ENCODE measurements at places on chromosomes 4 and X.

DNA sequence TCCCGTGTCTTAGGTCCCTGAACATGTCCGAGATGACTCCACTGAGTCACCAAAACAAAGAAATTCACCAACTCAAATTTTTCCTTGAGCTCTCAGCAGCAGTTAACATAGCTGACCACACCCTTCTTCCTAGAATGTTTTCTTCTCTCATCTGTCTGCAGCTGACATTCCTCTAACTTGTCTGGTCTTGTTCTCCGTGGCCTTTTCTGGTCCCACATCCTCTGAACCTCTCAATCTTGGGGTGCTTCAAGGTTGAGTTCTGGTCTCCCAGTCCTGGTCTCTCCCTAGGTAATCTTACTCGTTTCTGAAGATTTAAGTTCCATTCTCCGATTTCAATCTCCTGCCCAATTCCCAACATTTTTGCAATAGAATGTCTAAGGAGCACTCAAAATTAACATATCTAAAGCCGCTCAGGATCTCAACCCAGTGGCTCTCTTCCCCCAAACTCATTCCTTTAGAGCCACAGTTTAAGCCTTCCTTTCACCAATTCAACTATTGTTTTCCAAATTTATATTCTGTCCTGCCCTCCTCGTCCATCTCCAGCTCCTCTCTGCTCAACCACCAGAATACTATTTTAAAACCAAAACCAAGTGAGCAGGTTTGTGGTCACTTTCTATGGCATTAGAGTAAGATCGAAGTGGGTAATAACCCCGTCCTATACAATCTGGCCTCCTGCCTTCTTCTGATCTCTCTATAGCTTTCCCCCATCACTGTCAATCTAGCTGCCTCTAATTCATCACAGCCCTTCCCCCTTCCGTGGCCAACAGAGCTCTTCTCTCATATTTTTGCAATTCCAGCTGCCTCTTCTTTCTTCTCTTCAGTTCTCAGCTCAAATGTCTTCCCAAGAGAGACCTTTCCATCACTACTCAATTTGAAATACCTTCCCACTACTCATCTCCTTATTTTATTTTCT is 1.2 kb downstream of the TRIML2 start:
- no peak for DNase-seq

DNA sequence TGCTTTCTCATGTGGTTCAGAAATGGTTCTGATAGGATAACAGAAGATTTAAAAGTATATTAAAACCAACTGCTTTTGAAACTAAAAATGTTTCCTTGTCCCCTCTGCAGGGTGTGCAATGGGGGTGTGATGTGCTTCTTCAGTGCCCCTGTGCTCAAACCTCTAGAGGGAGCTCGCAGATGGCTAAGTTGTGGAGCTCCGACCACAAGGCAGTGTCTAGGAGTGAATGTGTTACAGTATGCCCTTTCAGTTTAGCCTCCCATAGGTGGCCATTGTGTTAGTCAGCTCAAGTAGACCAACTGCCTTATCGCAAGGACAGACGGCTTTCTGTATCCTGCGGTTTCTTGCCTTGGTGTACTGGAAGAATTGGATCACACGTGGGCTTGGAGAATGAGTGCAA is 130.5 kb downstream of the TENT5D start:
- DNase-seq = no peak

GRCh38 chrX:150696331-150696730 is 3.1 kb downstream of the MTMR1 start:
- no peak for DNase-seq

GRCh38 chr4:35358001-35358584 is 886.2 kb downstream of the ARAP2 start:
- no peak for DNase-seq

DNA sequence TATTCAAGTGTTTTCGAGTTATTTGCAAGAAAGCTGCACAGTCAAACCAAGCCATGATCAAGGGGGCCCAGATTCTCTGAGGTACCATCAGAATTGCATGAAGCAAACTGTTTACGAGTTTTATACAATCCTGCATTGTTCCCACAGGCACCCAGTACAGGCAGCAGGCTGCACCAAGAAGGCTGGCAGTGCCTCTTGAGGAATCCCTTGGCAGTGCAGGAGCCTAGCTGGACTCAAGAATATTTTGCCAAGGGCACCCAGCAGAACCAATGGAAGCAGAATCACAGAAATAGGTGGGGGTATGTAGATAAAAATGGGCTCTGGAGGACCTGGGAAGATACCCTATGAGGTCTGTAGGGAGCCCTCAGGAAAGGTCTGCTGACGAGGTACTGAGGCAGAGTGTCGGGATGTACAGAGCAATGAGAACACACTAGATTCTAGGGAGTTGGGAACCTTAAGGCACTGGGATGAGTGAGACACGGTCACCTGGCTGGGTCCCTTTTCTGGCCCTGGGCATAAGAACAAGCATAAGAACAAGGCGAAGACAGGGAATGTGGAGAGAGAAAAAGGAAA is 2.5 kb upstream of the PLP1 start:
- no peak for DNase-seq

DNA sequence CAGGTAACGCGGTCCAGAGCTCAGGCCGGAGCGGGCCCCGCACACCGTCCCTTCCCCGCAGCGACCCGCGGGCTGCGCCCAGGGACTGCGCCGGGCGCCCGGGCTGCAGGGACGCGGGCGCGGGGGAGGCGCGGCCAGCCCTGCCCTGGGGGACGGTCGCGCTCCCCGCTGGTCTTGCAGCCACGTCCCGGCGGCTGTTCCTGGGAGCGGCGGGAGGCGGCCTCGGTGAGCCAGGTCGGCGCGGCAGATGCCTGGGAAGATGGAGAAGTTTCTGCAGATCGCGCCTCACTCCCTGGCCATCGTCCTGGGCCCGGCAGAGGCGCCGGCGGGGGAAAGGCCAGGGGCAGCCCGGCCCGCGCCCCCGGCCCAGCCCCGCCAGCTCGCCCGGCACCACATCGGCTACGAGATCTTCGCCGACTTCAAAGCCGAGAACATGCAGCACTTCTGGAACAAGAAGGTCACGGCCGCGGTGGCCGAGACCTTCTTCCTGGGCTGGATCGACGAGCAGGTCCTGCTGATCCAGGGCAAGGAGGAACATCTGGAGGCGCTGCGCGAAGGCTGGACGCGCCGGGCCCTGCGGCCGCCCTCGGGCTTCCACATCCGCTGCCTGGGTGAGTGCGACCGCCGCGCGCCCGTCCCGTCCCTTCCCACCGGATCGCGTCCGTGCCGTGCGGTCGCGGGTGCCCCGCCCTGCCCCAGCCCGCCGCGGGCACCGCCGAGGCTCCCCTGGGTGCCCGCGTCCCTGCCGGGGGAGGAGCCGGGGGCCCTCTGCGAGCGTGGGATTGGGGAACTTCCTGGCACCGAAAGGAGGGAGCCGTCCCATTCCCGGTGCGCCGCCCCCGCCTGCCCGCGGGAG is 107.4 kb upstream of the STOX2 start:
- DNase-seq = no peak

GRCh38 chr4:6200011-6200921 is at the start of gene JAKMIP1:
TSS of gene JAKMIP1 (minus strand) at chr4:6200549. CDS start at chr4:6112850, 87,699 bp downstream.
- DNase-seq = no peak

DNA sequence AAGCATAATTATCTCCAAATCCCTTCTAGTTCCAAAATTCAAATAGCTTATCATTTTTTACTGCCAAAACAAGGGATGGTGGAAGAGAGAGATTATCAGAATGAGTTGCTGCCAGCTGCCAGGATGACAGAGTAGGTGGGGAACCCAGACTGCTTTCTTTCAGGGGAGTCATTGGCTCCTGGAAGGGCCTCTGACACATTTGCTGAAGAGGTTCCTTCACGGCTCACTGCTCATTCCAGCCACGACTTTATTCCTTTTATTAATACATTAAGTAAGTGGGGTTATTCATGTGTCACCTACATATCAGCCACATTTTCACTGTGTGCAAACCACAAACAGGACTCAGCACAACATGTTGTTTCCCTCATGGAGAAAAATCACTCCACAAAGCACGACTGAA is 12.7 kb upstream of the SMIM43 start:
- DNase-seq = no peak

DNA sequence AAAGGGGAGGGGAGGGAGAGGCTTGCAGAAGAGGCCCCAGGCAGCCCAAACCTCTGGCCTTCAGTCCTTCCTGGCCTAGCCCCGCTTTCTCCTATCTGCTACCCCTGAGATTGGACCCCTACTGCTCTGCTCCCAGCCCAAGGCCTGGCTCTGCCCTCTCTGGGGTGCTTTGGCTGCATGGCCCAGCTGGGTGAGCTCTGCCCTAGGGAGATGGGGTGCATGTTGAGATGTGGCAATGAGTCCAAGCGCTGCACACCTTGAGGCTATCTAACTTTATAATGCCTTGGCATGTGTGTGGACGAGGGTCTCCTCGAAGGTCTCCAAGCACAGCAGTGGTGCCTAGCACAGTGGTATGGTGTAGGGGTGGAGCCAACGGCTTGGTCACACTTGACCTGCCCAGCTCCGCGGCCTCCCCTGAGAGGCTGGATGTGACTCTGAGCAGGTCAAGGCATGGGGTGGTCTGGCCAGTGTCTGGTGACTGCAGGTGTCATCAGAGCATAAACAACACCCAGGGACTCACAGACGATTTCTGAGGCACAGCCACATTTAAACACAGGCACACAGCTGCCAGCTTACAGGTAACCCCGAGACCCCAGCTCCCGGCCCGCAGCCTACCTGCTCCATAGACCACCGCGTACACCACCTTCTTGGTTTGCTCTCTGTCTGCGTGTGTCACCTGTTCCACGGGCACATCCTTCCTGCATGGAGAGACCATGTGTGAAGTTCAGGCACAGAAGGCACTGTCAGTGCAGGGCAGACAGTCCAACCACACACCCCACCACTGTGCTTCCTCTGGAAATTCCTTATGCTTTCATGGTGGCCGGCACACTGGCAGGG is 36.3 kb downstream of the NAT8L start:
- DNase-seq = no peak

DNA sequence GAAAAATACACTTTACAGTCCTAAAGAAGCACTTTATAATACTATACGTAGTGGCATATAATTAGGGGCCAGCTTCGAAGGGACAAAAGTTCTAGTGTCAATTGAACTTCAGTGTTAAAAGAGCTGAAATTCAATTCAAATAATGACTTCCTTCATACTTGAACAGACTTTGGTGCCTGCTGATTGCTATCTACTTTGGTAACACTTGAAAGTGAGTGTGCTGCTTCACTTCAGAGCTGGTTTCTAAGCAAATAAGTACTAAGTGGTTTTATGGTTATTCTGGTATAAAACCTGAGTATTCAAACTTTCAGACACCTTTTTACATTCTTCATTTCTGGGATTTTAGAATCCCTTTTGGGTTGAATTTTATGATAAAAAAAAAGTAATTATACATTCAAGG is 107.0 kb downstream of the SLC4A4 start:
- DNase-seq = no peak

DNA sequence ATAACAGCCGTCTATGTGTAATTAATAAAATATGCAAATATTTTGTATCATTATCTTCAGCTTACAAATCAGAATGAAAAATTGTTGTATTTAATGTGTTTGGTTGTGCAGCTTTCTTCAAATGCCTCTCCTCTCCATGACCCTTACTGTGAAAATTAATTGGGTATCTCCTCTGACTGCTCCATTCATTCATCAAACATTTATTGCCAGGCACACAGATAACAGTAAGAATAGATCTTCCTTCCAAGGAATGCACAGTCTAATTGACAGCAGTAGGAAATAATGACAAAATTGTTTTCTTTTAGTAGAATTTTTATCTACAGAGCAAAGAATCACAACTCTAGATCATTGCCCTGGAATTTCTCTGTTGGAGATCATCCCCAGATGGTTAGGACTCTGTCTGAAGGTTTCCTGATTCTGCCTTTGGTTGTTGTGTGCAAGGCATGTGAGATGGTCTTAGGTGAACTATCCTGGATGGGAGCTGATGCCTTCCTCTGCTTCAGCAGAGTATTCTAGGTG is 395.0 kb upstream of the FAT1 start:
- no peak for DNase-seq

DNA sequence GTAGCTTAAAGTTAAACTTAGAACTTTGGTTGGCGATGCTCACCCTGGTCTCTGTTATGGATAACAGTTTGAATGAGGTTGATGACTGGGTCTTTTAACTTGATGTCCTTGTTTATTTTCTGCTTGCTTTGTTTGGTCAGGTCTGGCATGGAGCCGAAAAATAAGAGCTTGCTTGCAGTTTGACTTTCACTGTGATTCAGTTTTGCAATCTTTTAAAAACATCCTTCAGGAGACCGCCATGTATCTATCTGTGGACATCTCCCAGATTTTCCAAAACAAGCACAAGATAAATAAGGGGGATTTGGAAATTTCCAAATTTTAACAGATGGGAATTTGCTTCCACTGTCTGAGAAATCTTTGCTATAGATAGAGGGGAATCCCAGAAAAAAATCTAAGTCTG is 246.7 kb downstream of the PALLD start:
- DNase-seq = peak; percentile 61

DNA sequence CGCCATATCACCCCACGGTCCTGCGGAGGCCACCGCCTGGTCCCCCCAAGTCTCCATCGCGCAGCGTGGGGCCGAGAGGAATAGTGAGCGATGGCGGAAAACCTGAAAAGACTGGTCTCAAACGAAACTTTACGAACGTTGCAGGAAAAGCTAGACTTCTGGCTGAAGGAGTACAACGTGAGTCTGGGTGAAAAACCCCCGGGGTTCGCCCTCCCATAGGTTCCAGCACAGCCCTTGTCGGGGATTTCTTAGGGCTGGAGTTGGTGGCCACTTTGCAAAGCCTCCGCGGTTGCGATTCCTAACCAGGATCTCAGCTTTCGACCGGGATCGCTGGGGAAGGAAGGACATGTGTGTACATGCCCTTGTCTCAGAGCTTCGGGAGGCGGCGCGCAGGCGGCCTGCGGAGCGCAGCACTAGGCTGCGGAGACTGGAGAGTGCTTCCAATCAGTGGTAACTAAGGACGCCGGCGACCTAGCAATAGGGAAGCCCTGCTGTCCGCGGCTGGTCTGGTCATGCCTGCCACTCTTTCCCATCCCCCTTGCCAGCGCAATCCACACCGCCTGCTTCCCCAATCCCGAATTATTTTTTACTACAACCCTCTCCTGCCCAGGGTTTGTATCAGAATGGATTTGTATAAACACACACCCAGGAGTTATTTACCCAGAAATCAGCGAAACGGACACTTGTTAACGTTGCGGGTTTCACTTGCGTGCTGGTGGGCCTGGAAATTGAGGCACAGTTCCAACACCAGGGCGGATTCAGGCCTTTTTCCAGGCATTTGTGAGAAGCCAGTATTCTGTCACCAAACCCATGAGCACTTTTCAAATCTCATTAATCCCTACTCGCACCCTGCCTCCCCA is 741 bp downstream of the SPATA18 start:
- DNase-seq = peak; percentile 43

DNA sequence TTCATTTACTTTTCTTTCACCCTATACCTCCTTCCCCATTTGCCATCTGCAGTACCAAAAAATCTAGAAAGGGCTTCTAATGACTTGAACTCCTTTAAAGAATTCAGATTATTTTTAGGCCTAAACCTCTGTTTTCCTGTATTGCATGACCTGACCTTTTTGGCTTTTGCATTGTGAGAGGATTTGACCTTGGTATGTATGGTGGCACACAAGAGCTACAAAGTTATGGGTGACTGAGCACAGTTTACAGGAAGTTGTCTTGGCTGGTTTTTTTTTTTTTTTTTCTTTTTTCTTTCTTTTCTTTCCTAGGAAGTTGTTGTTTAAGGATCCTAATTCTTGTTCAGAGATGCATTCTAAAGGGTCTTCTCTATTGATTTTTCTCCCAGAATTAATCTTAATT is 32.0 kb upstream of the MTMR8 start:
- DNase-seq = no peak

Data from brain pericyte (primary cell).